Stimulated activated CD8-positive, alpha-beta memory T cell treated with anti-CD3 and anti-CD28 coated beads, Interleukin-15, amount 100 ng/mL, for 24 hours (primary cell): ENCODE measurements at places on chromosomes 6 and 20.

- DNase-seq, result no peak
Measured at GRCh38 chr20:37303637-37304036, 14.2 kb downstream of the MANBAL start.

DNA sequence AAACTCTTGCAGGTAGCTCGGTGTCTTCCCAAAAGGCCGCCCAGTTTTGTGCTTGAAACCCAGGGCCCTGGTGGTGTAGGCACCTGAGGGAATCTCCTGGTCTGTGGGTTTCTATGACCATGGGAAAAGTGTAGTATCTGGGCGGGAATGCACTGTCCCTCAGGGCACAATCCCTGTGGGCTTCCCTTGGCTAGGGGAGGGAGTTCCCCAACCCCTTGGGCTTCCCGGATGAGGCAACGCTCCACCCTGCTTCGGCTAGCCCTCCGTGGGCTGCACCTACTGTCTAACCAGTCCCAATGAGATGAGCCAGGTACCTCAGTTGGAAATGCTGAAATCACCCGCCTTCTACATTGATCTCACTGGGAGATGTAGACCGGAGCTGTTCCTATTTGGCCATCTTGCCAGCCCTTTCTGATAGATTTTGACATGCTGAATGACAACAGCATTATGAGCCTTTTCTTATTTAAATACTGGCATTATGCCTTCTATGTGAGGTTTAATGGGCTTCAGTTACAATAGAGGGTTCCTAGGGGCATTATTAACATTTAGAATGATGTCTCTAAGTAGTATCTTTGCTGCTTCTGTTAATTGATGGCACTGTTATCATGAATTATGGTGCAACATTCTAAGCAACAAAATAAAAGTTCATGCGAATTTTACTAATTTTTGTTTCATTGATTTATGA is 133.7 kb upstream of the FLRT3 start:
- DNase-seq, result no peak

DNA sequence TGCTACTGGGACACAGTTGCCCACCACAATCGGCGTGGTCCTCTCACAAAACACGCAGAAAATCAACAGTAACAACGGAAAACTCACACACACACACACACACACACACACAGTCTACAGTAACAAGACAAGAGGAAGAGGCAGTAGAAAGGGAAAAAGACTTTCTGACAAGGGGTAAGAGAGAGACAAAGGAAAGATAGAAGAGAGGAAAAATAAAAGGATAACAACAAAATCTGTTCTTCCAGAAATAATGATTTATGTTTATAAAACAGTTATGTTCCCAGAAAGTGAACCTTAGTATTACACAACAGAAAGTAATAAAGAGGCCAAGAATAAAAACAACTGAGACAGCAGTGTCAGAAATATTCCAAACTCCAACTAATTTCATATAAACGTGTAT is 2.9 kb downstream of the RANBP9 start:
- no peak for DNase-seq

GRCh38 chr6:11445146-11445545 is 92.4 kb upstream of the TMEM170B start:
- DNase-seq, result no peak

DNA sequence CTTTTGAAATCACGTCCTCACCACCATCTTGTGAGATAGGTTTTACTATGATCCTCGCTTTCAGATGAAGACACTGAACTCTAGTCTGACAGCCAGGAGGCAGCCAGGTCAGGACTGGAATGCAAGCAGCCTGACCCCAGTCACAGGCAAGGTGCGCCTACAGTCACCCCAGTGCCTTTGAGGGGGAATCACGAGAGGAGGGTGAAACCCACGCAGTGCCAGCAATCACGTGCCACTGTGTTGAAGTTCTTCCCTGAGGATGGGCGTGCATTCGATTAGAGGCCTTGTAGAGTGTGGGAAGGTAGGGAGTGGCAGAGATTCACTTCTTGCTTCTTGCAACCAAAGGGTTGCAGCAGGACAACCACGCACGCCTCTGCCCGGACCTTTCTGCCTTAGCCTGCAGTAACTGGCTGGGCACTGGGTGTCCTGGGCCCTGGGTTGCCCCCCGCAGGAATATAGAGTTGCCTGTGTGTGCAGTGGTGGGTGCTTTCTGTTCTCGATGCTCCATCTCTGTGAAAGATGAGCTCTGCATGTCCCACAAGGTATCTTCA is 33.7 kb upstream of the IRF4 start:
- no peak for DNase-seq

DNA sequence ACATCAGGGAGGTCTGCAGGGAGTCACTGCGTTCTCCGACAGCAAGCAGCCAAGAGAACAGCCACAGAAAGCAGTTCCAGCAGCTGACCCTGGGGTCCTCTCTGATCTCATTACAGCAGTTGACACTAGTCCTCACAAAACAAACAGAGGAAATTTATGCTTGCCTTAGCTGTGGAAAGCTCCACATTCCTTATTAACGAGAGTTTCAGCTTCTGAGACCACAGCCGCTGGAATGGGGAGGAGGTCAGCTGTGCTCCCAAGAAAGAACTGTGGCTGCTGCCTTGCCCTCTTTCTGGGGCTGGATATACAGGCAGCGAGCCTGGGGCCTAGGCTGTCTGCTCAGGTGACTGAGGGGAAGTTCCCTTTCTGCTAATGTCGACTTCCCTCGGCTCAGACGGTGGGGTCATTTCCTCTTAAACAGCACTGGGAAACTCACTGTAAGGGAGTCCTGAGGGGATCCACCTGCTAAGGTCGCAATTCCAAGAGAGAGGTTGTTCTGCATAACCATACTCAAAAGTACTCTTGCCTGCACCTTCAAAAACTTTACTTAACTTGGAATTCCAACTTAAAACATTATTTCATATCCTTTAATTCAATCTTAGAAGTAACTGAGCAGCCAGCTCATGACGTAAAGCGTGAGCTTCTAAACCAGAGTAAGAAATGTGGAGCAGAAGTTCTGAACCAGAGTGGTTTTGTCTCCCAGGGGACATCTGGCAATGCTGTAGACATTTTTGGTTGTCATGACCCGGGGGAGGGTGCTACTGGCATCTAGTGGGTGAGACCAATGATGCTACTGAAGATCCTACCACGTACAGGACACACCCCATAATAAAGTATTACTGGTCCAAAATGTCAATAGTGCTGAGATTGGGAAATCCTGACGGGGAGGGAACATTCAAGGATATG is 80.3 kb downstream of the BACH2 start:
- no peak for DNase-seq

DNA sequence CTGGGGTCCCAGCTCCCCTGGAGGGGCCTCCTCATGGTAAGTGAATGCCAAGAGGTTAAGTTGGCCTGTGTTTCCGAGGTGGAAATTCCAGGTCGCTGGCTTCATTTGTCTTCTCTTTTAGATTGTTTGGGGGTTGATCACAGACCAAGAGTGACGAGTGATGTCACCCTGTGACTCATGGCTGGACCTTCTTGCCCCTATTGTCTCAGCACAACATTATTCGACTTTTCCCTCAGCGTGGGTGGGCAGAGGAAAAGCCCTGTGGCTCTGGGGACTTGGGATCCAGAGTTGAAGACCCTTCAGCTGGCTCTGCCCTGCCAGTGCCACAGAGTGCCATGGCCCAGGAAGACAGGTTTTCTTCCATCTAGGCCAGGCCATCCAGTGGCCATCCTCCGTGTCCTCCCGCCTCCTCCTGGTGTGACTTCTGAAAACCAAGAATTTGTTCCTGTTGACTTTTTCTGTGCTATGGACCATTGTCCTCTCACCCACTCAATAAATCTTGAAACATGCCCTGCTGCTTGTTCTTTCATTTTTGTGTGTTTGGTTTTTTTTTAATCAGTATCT is 15.4 kb upstream of the SNHG17 start:
- DNase-seq, result no peak

DNA sequence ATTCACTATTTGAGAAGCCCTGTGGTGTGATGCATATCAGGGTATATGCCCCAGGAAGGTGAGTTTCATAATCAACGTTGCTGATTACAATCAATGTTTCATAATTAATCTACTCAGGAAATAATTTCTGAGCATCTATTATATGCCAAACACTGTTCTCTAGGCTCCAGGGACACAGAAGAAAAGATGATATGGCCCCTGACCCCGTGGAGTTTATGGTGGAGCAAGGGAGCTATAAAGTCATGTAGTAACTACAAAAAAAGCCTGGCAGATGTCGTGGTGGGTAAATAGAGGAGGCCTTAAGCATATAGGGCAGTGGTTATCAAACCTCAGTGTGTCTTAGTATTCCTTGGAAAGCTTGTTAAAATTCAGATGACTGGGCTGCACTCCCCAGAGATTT is 40.1 kb upstream of the BCAS1 start:
- no peak for DNase-seq

- DNase-seq, result no peak
Measured at GRCh38 chr6:130574146-130574545, 208.3 kb downstream of the TMEM200A start.

DNA sequence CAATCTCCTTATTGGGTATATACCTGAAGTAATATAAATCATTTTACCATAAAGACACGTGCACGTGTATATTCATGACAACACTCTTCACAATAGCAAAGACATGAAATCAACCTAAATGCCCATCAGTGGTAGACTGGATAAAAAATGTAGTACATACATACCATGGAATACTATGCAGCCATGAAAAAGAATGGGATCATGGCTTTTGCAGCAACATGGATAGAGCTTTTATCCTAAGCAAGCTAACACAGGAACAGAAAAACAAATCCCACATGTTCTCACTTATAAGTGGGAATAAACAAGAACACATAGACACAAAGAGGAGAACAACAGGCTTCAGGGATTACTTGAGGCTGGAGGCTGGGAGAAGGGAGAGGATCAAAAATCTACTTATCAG is 208.3 kb upstream of the QKI start:
- no peak for DNase-seq

DNA sequence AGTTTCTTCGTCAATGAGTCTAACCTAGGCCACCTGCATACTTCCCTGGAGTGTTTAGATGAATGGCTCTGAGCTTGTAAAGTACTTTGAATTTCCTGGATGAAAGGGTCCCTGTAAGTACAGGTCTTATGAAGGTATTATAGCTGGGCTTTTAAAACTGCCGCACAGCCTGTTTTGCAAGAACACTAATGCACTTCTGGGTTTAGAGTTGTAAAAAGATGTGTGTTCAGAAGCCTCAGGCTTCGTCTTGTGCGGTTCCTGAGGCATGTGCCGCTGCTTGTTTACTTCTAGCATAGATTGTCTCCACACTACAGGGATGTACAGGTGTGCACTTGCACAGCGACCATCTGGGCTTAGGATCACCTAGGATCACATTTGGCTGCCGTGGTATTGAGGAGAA is 324.5 kb downstream of the SOX4 start:
- DNase-seq, result no peak

GRCh38 chr6:28011722-28012121 is 54.7 kb downstream of the OR2B6 start:
- no peak for DNase-seq

- no peak for DNase-seq
Measured at GRCh38 chr6:21707524-21708319, 114.2 kb downstream of the SOX4 start.

GRCh38 chr6:47247227-47247797 is 62.4 kb downstream of the TNFRSF21 start:
- no peak for DNase-seq

DNA sequence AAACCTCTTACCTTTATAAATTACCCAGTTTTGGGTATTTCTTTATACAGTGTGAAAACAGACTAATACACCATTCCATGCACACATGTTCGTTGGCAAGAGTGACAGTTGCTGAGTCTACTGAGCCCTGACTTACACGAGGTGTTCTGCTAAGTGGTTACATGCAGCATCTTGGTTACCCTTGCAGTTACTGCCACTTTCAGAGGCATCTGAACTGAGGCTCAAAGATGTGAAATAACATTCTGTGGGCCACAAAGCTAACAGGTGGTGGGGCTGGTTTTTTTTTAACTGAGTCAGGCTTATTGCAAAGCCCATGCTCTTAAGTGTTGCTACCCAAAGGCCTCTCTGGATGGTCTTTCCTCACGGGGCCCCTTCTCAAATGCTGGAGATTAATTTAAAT is 54.4 kb upstream of the GTSF1L start:
- DNase-seq, result no peak

GRCh38 chr6:87396595-87397392 is 11.0 kb upstream of the CFAP206 start:
- DNase-seq, result no peak

GRCh38 chr6:4751823-4752464 is 24.3 kb upstream of the CDYL start:
- no peak for DNase-seq

- DNase-seq, result no peak
Measured at GRCh38 chr20:62814060-62814708, 2.7 kb upstream of the COL9A3 start.

DNA sequence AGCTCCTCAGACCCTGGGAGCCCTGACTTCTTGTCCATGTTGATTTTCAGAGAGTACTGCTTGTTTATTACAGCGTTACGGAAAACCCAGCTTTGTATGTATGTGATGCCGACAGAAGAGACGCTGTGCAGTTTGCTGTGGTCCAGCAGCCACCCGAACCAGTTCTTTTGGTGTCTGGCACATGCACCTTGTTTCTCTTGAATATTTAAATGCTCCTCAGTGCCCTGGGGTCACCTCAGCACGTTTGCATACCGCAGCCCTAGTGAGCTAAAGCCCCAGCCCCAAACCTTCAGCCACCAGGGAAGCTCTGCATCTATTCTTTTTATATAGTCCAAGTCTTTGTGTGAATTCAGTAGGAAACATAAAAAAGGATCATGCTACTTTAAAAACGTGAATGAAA is 39.9 kb downstream of the AFDN start:
- DNase-seq, result no peak

- no peak for DNase-seq
Measured at GRCh38 chr6:20255428-20255827, 43.2 kb upstream of the MBOAT1 start.

DNA sequence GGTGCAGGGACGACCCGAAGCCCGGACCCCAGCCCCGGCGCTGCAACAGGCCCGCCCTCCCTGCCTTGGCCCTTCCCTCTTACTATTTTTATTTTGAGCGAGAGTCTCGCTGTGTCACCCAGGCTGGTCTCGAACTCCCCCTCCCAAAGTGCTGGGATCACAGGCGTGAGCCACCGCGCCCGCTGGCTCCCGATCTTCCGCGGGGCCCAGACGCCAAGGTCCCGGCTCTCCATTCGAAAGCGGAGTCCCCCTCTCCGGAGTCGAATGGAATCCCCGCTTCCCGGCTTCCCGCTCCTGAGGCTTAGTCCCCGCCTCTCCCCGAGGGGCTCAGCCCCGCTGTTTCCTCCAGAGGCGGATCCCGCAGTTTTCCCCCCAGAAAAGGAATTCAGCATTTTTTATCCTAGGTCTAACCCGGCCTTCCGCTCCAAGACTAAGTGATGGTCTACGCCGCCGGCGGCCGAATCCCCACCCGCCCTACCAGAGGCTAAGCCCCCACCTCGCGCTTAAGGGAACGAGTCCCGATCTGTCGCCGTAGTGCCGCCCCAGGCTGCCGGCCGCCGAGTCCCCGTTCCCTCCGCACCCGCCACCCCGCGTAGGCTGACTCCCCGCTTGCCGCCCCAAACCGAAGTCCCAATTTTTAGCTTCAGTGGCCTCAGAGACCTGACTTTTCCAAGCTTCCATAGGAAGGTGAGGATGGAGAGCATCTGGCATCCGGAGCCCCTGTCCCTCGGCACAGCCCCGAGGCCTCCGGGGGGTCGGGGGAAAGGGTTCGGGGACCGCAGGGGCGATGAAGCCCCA is 11.5 kb upstream of the TMC2 start:
- DNase-seq, result no peak
